ENCODE measurements at places on chromosomes 2 and 18.

- no peak for DNase-seq
These were observed 4.4 kb upstream of the CYP1B1 start for GRCh38 chr2:38080346-38080745.

DNA sequence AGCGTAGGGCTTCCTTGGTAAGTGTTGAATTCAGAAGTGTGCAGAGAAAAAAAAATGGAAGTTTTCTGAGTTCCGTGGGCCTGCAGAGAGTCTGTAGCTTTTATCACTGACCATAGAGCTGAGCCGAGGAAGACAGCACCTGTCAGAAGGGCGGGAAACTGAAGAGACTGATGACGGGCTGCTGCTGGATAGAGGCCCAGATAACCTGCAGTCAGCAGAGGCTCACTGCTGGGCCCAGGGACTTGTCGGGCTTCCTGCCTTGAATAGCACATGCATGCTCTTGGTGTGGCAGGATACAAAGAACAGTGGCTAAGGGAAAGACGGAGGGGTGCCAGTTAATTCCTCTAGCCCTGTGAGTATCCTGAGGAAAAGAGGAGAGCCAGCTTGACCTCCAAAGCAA, 166.4 kb downstream of the MGAT5 start:
- no peak for DNase-seq

DNA sequence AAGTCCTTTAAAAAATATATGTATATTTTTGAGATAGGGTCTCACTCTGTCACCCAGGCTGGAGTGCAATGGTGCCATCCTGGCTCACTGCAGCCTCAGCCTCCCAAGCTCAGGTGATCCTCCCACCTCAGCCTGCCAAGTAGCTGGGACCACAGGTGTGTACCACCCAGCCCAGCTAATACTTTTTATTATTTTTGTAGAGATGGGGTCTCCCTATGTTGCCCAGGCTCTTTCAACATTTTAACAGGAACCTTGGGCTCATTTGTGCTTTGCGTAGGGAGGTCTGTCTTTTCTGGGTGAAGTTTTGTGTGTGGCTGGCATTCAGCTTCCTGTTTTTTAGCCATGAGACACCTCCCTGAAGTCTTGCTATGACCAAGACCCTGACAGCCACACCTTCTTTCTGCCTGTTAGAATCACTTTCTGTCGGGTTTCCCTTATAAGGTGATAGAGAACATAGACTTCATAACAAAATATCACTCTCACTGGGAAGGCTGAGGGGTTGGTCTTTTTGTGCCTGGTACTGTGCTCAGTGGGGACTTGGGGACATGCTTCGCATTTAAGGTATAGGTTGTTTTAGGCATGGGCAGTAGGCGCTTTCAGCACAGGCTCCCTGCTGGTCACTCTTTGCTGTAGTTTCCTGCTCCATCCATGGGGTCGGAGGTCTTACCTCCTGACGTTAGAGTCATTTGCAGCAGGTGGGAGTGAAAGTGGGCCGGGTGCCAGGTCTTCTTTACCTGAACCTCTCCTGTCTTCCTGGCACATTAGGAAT, 3.4 kb downstream of the RAB31 start:
- no peak for DNase-seq

DNA sequence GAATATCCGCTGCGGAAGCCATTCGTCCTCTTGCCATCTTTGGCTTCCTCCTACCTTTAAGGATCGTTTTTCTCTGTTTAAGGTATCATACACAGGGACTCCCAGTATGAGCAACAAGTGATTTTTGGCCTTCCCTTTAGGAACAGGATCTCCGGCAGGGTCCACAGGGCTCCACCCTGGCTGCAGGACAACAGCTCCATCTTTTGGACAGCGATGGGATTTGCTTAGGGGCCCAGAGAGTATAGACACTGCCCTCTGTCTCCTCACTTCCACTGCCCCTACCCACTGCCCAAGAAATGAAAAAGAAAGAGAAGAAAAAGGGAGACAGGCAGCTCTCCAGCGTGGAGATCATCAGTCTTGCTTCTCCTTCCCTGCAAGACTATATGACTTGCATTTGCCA, 224.5 kb downstream of the UXS1 start:
- no peak for DNase-seq

DNA sequence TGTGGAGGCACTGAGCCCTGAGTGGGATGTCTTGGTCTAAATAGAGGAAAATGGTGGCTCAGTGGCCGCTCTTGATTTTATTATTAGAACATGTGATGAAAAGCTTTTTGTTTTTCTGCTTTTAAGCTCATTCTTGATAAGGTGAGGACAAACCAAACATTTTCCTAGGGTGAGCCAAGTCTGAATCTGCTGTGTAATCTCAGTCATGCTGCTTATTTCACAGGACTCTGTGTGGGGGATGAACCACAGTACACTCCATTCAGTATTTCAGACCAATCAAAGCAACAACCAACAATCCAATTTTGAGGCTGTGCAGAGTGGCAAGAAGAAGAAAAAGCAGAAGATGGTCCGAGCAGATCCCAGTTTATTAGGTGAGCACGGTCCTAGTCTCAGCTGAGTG, 20.0 kb upstream of the SNORC start:
- DNase-seq, result no peak

Measured in activated T-helper 2 cell treated with anti-CD3 and anti-CD28 coated beads, Interferon-gamma antibody, Interleukin-2, Interleukin-4, amounts not matched to agents 10 μg/mL and 5 μg/mL and 100 μg/mL, durations not matched to agents 14 hours and 24 hours and 36 hours (primary cell).